ENCODE measurements at places on chromosomes 6 and 20. TPM values are rescaled to one million over a fixed set of nuclear protein-coding genes. Genes with fewer than 3 reads are reported as not detected.
A peak's percentile ranks its signal among the peaks of the same experiment; 100 is the strongest.

Gene KCNK17
- not detected for total RNA-seq

Gene ULBP2
- total RNA-seq = 0.60 TPM

Gene GTSF1L
- total RNA-seq = not detected

Gene DNAH8
- total RNA-seq = 0.06 TPM

DNA sequence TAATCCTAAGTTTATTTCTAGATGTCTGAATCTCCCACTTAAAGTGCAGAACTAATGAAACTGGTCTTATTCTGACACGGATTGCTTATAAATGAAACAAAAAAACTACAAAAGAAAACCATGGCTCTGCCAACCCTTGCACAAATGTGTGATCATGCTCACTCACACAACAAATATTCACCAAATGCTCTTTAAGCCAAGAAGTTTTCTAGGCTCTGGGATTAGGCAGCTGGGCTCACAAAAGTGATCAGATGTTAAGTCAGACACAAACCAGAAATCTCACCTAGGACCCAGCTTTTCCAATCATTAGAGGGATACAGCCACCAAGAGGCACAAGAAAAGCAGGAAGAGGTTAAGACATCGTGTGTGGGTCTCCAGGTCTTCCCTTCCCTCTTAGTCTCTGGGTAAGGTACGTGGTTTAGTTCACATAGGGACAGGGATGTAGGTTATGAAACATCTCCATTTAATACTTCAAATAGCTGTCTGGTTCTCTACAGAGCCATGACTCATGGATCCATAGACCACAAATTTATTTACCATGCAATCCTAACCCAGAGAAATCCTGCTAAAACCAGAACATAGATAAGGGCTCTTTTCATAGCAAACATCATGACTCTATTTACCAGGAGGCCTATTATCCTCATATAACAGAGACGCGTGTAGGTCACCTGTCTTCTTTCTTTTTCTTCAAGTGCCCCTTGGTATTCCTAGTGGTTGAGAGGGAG is 165.2 kb downstream of the WDR27 start:
- DNase-seq = no peak
- H3K4me1 ChIP-seq = no peaks in the 10 kb centered on the region
- H3K27ac ChIP-seq = no peak overlapping the region
- H3K36me3 ChIP-seq = peaks cover 20% of the 10 kb centered on the region
- H3K27me3 ChIP-seq = no peaks in the 10 kb centered on the region

- no peaks in the 10 kb centered on the region for H3K4me1 ChIP-seq
- H3K36me3 ChIP-seq = no peaks in the 10 kb centered on the region
- DNase-seq = no peak
- peaks cover 3% of the 10 kb centered on the region for H3K27me3 ChIP-seq
- no peak overlapping the region for H3K27ac ChIP-seq
Observed at GRCh38 chr6:17218023-17218748, 63.0 kb upstream of the RBM24 start.

- H3K27ac ChIP-seq = no peak overlapping the region
- no peak overlapping the region for H3K4me3 ChIP-seq
- no peaks in the 10 kb centered on the region for H3K4me1 ChIP-seq
- DNase-seq = no peak
- H3K36me3 ChIP-seq = no peaks in the 10 kb centered on the region
- no peaks in the 10 kb centered on the region for H3K27me3 ChIP-seq
Observed at GRCh38 chr6:113594726-113595125, 262.4 kb upstream of the MARCKS start.

GRCh38 chr20:14445310-14445709 is 107.9 kb upstream of the FLRT3 start:
- H3K4me3 ChIP-seq = no peak overlapping the region
- H3K27ac ChIP-seq = no peak overlapping the region
- H3K27me3 ChIP-seq = no peaks in the 10 kb centered on the region
- H3K36me3 ChIP-seq = no peaks in the 10 kb centered on the region

GRCh38 chr20:39245685-39246311 is 283.7 kb downstream of the DHX35 start:
- H3K36me3 ChIP-seq = no peaks in the 10 kb centered on the region
- peak; percentile 36 for DNase-seq
- H3K4me1 ChIP-seq = peaks cover 26% of the 10 kb centered on the region
- peak overlapping the region; percentile 66 for H3K27ac ChIP-seq

GRCh38 chr6:37570482-37571133 is 70.9 kb upstream of the CCDC167 start:
- no peaks in the 10 kb centered on the region for H3K36me3 ChIP-seq
- no peak overlapping the region for H3K27ac ChIP-seq
- H3K4me1 ChIP-seq = peaks cover 5% of the 10 kb centered on the region
- no peak for DNase-seq
- H3K4me3 ChIP-seq = no peak overlapping the region

Data from activated naive CD8-positive, alpha-beta T cell treated with anti-CD3 and anti-CD28 coated beads, Interleukin-2, amount 10 ng/mL, durations not matched to agents 7 days and 5 days (primary cell).